ENCODE measurements at places on chromosomes 6 and 20.

- no peak for DNase-seq
Observed at GRCh38 chr6:123223461-123223860, 227.4 kb downstream of the CLVS2 start.

DNA sequence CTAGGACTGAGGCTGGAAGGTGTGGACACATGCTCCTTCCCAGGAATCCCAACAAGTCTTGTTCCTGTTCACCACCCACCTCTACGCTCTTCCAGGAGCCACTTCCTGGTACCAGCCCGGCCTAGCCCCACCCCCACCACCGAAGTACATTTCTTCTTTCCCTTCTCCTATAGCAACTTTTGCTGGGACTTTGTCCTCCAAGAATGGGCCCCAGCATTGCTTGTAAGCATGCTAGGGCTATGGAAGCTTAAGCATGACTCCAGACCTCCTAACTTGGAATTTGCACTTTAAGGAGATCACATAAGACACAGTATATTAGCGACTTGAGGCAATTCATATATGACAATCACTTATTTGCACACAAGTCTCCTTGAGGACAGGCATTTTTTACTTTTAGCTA lies 462.0 kb upstream of the ARID1B start:
- no peak for DNase-seq

GRCh38 chr6:125294925-125295324 lies 6.8 kb downstream of the HDDC2 start:
- no peak for DNase-seq

DNA sequence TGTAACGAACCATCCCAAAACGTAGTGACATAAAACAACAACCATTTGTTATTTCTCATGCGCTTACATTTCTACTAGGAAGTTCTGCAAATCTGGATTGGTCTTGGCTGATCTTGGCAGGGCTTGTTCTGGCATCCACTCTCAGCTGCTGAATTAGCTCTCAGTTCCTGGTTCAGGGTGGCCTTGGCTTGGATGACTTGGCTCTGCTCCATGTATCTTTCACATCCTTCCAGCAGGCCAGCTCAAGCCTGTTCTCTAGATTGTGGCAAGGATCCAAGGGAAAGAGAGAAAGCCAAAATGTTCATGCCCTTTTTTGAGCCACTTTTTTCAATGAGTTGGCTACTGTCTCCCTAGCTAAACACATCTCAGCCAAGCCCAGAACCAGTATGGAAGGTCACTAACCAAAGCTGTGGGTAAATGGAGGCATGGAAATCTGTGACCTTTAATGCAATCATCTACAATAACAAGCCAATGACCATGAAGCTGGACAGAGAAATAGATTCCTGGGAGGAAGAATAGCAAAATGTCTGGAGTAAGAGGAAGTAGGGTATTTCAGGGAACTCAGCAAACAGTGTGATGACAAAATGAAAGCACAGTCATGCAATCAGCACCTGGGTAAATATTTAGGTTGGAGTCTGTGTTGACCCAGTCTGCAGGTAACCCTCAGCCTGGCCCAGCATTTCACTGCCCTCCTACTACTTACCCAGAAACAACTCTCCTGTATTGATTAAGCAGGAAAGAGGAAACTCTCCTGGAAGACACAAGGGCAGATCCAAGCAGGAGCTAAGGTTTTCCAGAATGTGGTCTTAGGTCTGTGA lies 32.7 kb upstream of the SNAP25 start:
- DNase-seq = no peak

GRCh38 chr6:81476881-81477280 lies 275.6 kb downstream of the TENT5A start:
- DNase-seq = no peak

DNA sequence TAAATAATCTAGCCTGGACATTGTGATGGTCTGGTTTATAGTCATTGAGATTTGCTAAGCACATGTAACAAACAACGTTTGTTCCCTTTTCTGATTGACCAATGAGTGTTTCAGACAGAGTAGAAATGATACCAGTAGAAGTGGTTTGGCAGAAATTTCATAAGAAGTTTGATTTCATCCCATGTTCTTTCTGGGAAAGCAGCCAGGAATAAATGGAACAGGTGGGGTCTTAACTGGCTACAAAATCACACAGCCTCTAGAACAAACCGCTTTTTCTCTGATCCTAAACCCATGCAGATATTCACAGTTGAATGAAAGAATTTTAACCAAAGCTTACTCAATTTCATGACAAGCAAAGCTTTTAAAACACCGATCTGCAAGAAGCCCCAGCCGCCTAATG lies 227.5 kb downstream of the UST start:
- no peak for DNase-seq

DNA sequence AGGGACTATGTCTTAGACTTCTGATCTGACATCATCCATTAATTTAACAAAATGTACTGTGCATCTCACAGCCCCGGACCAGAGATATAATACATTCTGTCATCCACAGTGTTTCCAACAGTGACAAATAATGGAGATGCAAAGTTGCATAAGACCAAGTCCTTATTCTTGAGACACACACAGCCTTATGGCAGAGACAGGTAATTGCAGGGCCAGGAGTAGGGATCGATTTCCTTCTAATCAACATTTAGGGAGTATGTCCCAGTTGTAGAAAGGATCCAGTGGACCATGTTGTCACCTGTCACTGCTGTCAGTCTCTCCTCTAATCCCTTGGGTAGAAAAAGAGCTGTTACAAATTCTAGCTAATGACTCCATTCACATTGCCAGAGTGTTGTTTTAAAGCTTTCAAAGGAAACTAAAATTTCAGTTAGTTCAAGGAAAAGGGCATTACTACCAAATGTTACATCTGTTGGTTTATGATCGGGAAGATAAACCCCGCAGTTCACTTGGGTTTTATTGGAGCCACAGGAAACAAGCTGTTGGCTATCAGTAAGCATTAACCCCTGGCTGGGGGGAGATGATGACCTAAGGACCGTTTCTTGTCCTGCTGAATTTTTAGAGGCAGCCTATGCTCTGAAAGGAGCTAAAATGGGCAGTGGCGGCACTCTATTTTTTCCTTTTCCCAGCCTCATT lies 111.4 kb upstream of the ATXN1 start:
- DNase-seq = no peak

- DNase-seq = no peak
Observed at GRCh38 chr20:57821935-57822334, 112.1 kb upstream of the PMEPA1 start.

- peak; percentile 55 for DNase-seq
Observed at GRCh38 chr20:44714701-44715498, at the start of gene CCN5. TSS of gene CCN5 (plus strand) at chr20:44715369. CDS start at chr20:44715391, 22 bp downstream.

GRCh38 chr6:157520596-157521361 lies 139.8 kb downstream of the ZDHHC14 start:
- no peak for DNase-seq

GRCh38 chr6:145428706-145429105 lies 306.6 kb downstream of the EPM2A start:
- no peak for DNase-seq

DNA sequence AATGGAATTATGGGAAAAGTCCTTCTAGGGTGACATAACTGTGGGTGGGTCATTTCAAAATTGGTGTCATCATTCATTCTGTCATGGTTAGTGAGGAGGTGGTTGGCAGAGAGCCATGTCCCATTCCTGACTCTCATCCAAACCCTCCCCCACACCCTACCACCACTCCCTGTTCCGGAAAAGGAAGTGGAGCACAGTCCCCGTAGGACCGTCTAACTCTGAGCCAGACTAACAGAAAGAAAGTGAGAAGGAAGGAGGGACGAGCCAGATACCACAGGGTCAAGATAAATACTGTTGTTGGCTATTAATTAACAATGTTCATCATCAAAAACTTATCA lies 4.8 kb downstream of the TRIM10 start:
- DNase-seq = no peak

- DNase-seq = no peak
Observed at GRCh38 chr20:17959257-17959627, 9.4 kb downstream of the SNX5 start.

DNA sequence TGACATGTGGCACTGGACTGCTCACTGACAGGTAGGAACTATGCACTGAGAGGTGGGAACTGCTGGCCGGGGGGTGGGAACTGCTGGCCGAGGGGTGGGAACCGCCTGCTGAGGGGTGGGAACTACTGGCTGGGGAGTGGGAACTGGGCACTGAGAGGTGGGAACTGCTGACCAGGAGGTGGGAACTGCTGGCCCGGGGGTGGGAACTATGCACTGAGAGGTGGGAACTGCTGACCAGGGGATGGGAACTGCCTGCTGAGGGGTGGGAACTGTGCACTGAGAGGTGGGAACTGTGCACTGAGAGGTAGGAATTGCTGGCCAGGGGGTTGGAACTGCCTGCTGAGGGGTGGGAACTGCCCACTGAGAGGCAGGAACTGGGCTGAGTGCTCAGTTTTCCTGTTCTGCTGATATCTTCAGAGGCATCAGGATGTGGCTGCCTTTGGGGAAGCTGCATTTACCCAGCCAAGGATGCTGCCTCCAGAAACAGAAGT lies 90.2 kb downstream of the THBS2 start:
- no peak for DNase-seq

DNA sequence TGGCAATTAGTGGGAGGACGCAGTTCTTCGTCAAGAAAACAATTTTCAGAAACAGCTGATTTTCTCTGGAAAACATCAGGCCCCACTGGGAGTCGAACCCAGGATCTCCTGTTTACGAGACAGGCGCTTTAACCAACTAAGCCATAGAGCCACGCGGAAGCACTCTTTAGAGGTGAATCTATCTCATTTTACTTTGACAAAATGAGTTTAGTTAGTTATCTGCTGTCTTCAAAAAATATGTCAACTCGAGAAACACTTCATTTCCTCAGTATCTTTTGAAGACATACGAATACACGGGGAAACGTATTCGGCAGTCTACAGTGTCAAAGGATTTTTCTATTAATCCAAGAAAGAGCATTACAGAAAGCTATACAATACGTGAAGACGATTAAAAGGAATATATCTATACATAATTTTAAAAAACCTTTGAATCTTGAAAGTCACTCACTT lies 26.7 kb downstream of the GPX6 start:
- DNase-seq = peak; percentile 13

- no peak for DNase-seq
Observed at GRCh38 chr6:70060680-70061079, 194.3 kb downstream of the COL19A1 start.

- DNase-seq = no peak
Observed at GRCh38 chr6:34295721-34296120, 46.9 kb upstream of the SMIM29 start.

DNA sequence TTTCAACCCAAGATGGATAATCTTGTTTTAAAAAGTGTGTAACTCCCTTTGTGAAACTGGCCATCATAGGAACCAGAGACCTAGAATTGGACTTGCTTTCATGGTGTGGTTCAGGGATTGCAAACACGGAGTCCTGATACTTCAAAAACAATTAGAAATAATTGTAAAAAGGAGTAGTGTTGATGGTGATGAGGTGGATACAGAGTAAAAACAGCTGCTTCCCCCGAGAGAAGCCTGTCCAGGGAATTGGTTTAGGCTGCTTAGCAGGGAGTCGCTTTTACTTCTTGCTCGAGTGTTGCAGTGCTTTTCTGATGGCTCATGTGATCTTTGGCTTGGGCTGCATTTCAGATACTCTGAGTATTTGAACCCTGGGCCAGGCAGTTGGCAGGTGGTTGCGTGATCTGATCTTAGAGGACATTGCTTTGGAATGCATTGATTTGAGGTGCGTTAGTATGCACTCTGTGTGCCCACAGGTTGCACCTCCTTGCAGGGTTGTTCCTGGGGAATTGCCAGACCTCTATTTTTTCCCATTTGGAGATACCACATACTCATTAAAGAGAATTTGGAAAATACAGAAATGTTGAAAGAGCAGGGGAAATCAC lies 19.5 kb downstream of the KIF3B start:
- no peak for DNase-seq

- DNase-seq = no peak
Observed at GRCh38 chr20:63831646-63831992, 555 bp upstream of the ZBTB46 start.
